ENCODE measurements at places on chromosomes 16 and 17.
A peak's percentile ranks its signal among the peaks of the same experiment; 100 is the strongest.

DNA sequence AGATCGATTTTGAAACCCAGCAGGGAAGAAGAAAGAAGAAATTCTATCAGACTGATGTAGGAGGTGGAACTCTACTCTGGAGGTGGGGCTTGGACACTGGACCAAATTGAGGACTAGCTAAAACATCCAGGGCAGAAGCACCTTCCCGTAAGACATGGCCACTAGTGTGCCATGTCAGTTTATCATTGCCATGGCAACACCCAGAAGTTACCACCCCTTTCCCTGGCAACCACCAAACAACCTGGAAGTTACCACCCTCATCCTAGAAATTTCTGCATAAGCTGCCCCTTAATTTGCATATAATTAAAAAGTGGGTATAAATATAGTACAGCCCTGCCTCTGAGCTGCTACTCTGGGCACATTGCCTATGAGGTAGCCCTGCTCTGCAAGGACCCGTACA is 66.7 kb downstream of the NACA2 start:
- no peak for DNase-seq

- DNase-seq = peak; percentile 23
Observed at GRCh38 chr17:68057531-68057952, 22.0 kb downstream of the KPNA2 start.

DNA sequence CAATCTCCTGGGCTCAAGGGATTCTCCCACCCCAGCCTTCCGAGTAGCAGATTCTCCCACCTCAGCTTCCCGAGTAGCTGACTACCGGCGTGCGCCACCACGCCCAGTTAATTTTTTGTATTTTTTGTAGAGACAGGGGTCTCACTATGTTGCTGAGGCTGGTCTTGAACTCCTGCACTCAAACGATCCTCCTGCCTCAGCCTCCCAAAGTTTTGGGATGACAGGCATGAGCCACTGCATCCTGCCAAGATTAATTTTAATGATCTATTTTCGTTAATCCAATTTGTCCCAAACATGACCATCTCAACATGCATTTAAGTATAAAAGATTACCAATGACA is 1.2 kb downstream of the ZC3H7A start:
- no peak for DNase-seq

DNA sequence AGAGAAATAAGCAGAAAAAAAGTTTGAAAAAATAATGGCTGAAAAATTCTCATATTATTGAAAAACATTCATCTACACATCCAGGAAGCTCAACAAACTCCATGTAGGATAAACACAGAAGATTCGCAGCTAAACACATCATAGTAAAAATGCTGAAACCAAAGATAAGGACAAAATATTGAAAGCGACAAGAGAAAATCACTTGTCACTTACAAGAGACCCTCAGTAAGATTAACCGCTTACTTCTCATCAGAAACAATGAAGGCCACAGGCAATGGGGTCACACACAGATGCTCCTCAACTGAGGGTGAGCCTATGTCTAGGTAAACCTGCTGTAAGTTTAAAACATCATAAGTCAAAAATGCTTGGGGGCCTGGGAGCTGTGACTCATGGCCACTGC is 38.1 kb upstream of the METRNL start:
- no peak for DNase-seq

DNA sequence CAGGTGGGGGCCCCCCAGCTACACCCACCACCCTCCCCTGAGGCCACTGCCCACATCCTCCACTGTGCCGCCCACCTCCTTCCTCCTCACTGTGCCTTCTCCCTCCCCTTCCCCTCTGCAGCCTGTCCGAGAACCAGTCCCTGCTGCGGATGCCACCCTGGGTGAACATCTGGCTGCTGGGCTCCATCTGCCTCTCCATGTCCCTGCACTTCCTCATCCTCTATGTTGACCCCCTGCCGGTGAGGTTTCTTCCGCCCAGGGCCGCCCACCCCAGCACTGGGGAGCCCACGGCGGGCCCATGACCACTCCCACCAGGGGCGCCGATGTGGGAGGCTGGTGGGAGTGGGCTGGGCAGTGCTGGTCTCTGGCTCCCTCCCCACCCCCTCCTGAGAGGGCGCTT is 22.1 kb downstream of the RABEP2 start:
- no peak for DNase-seq

GRCh38 chr16:72848759-72849664 is 198.9 kb downstream of the ZFHX3 start:
- no peak for DNase-seq

GRCh38 chr16:79610771-79611170 is 10.2 kb upstream of the MAF start:
- no peak for DNase-seq

DNA sequence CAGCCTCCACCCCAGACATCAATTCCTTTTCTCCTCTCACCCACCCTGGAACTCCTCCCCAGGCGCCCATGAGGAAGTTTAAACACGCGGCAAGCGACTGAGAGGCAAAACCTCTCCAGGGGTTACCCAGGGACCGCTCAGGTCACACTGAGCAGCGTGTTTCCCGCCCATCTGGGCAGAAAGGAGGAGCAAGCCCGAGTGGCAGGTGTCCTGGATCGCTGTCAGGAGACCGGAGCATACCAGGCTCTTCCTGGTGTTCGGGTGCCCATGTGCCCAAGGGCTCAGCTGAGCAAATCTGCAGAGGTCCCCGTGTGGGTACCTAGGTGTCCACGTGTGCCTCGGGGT is 491 bp downstream of the SLC25A19 start:
- DNase-seq = peak; percentile 54

- DNase-seq = no peak
Observed at GRCh38 chr16:67975321-67976105, 4.8 kb downstream of the DPEP3 start.

DNA sequence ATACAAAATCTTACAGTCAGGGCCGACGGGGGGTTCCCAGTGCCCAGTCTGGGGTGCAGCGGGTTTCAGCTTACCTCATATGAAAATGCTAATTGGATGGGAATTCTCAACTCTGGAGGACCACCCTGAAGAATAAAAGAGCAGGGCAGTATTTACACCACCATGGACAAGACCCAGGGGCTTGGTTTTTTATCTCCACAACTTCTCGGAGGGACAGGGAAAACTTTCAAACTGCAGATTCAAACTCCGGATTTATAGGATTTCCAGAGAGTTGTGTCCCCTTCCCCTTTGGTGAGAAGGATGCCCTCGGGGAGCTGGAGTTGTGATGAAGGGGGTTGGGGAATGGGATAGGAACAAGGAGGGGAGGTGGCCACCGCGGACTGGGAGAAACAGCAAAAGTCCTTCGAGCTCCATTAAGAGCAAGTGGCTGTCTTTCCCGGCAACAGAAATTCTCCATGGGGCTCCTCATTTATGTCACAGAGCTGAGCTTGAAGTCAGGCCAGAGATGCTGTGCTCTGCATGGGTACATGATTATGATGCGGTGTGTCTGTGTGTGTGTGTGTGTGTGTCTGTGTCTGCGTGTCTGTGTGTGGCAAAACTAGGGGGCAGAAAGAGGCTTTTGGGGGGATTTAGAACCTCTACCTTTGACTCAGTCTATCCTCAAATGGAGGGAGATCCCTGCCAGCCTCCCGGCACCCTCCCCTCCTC is 15.7 kb downstream of the FOXL1 start:
- no peak for DNase-seq

- no peak for DNase-seq
Observed at GRCh38 chr17:2710803-2711607, 559 bp downstream of the CLUH start.

- DNase-seq = no peak
Observed at GRCh38 chr17:3954976-3955672, 9.1 kb downstream of the ATP2A3 start.

DNA sequence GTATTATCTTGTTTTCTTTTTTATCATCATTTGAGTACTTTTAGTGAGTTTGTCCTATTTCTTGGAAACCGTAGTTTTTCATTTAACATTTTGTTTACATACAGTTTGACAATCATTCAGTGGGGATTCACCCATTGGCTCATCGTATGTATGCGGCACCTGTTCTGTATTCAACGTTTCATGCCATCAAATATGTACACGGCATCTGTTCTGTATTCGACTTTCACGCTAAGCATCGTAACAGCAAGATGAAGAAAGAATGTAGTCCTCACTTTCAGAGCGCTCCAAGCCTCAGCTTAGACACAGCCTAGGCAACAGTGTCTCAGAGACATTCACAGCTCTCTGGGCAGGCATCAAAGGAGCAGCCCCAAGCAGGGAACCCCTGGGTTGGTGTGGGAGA is 177.2 kb upstream of the CHMP6 start:
- DNase-seq = no peak

DNA sequence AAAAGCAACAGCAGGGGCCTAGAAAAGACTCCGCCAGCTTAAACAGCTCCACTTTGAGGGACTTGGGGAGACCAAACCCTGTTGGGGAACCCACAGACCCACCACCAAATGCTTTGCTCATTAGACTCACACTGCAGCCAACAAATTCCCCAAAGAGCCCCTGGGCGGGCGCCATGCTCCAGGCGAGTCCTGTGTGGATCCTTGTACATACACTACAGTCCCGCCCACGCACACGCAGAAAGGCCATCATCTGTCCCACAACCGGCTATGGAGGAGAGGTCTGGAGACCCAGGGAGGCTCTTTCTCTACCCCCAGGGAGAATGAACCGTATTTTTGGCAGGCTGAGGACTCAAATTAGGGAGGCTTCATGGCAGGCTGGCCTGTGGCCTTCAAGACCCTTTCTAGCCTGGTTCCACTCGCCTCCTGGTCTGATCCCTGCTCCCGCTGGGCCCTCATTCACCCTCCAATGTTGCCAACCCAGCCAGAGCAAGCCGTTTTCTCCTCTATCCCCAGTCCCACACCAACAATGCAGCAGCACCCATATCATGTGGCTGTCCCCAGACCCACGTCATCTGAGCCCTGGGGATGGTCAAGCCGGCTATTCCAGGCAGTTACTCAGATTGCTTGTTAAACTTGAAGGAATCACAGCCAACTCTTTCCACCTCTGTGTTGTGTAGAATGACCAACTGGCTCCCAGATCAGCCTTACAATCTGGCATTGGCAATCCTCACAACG is 27.2 kb downstream of the ZNF423 start:
- DNase-seq = no peak

DNA sequence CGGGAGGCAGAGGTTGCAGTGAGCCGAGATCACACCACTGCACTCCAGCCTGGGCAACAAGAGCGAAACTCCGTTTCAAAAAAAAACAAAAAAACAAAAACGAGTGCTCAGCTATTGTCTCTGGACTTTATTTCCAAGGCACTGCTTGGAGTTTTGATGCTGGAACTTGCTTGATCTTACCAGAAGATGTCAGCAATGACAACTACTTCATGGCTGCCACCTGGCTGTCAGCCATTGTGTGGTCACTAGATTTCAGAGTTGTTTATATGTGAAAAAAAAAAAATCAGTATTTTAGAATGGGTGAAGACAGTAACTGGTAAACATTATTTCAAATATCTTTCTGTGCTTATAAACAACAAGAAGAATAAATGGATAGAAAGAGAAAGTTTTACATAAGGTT is 26.3 kb upstream of the OR4D1 start:
- DNase-seq = peak; percentile 23

DNA sequence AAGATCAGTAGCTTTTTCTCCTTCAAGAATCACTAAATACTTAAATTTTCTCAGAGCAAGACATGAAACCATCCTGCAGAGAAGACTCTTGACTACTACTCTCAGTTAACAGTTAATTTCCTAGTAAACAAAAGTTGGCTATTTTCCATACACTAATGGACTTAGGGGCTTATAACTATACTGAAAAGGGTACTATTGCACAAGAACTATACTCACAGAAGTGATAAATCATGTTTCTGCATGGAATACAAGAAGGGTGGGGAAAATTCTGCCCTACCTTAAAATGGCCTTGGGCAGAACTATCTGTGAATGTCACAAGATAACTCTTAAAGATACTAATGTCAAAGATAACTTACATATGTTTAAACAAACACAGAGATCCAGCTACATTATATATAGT is 12.5 kb downstream of the ZNF652 start:
- DNase-seq = no peak

DNA sequence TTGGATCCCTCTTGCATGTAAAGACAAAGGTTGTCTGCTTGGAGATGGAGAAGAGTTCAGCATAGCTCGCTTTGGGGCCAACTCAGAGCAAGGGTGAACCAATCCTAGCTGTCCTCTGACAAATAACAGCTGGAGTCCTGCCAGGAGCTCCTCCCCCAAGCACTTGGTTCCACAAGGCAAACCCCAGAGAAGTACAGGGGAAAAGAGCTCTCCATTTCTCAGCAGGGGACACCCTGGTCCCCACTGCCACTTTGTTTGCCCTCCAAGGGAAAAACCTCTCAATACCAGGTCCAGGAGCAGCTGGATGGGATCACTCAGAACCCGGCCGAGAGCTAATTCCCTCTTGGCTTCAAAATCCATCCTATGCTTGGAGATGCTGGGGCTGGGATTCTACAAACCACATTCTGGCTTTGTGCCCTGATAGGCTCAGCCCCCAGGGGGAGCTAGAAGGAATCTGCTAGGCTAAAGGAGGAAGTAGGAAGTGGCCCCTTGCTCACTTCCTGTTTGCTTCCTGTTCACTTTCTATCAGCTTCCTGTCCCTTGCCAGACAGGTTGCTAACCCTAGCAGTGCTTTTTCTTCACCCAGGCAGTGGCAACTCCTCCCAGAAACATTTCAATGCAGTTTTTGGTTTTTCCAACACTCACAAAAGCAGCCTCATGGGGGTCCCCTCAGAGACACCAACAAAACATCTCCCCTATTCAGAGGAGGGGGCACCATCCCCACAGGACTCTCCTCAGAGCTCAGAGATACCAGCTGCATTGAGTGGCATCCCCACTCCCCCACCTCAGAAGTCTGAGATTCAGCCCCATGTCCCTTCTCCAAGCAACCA is 30.7 kb downstream of the CDRT4 start:
- peak; percentile 52 for DNase-seq

DNA sequence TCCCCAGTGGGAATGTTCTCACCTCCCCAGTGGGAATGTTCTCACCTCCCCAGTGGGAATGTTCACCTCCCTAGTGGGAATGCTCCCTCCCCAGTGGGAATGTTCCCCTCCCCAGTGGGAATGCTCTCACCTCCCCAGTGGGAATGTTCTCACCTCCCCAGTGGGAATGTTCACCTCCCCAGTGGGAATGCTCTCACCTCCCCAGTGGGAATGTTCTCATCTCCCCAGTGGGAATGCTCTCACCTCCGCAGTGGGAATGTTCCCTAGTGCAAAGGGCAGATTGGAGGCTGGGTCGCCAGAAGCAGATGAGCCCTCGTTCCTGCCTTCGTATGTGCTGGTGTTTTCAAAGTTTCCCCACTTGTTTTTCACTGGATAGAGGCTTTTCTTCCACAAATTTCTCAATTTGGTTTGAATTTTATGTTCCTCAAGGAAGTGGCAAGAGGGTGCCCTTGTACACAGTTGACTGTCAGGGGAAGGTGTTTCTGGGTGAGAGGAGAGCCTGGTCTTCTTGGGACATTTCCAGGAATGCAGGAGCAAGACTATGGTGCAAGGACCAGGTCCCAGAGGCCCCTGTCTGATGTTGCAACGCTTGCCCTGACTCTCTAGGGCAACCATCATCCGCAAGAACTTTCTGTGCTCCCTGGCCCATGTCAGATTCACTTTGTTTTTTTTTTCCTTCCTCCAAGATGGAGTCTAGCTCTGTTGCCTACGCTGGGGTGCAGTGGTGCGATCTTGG is 34.0 kb downstream of the TRARG1 start:
- DNase-seq = no peak

GRCh38 chr17:27478901-27479538 is 22.8 kb downstream of the KSR1 start:
- no peak for DNase-seq

GRCh38 chr16:13332713-13333255 is 431.4 kb downstream of the SHISA9 start:
- DNase-seq = no peak

All from activated CD4-positive, alpha-beta T cell treated with anti-CD3 and anti-CD28 coated beads, Interleukin-2, amount 50 U/mL, for 16 hours (primary cell).